ENCODE measurements at places on chromosomes 5 and 9. TPM values are rescaled to one million over a fixed set of nuclear protein-coding genes. Genes with fewer than 3 reads are reported as not detected.

The GPR150 gene
- 0.27 TPM for total RNA-seq

The GAPVD1 gene
- total RNA-seq = 53.1 TPM

The CDHR2 gene
- total RNA-seq = not detected

GRCh38 chr5:150412319-150413175 lies at the start of gene CD74:
TSS of gene CD74 (minus strand) at chr5:150412910. CDS start at chr5:150412749, 161 bp downstream.
- DNase-seq = peak; percentile 44

GRCh38 chr9:16771356-16771755 lies 99.1 kb downstream of the BNC2 start:
- DNase-seq = peak; percentile 53

DNA sequence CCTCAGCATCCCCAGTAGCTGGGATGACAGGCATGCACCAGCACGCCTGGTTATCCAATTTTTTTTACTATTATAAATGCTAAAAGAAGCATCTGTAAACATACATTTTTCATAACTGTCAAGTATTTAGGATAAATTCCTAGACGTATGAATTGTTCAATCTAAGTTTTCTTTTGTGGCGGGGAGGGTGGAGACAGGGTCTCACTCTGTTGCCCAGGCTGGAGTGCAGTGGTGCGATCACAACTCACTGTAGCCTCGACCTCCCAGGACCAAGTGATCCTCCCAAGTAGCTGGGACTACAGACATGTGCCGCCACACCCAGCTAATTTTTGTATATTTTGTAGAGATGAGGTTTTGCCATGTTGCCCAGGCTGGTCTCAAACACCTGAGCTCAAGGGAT lies 52.2 kb downstream of the NR6A1 start:
- DNase-seq = no peak

Data from fibroblast of the aortic adventitia (primary cell).